ENCODE measurements at places on chromosomes 7 and 10.

GRCh38 chr10:29057822-29058331, 231.0 kb upstream of the LYZL1 start:
- no peak for DNase-seq

GRCh38 chr10:132539894-132540293, 2.3 kb downstream of the INPP5A start:
- DNase-seq = peak; percentile 36

- no peak for DNase-seq
These were observed 124.4 kb downstream of the AMPH start for GRCh38 chr7:38506756-38507155.

DNA sequence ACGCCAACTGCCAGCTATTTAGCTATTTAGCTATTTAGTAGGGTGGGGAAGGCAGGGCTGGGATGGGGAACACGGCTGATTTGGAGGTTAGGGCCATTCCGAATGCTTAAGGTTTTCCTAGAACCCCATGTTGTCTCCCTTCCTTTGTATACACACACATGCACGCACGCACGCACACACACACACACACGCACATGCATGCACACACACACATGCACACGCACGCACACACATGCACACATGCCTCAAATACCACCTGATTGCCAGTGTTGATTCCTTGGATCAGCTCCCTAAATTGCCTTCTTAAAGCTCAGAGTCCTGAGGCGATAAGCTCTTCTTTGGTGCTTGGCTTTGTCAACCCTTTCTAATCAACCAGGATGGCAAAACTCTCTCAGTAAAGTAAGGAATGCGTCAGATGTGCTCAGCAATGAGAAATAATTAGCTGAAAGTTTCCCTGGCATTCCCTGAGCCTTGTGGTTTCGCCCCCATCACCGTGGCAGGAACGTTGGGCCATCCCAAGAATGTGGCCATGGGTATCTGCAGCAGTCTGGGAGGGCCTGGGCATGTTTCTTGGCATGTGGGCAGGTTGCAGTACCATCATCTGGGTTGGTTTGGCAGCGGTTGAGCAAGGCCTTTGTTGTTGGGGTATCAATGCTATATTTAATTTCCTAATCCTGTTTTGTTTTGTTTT, 305.6 kb downstream of the LRMDA start:
- no peak for DNase-seq

GRCh38 chr10:105359708-105360107, 718.6 kb downstream of the SORCS3 start:
- no peak for DNase-seq

- DNase-seq = peak; percentile 60
These were observed 953.3 kb downstream of the XPNPEP1 start for GRCh38 chr10:108970016-108970415.

- DNase-seq = no peak
These were observed 438.5 kb downstream of the GRID1 start for GRCh38 chr10:85927952-85928665.

Data from hematopoietic multipotent progenitor cell treated with erythropoietin and hydrocortisone succinate and interleukin-3 and kit ligand, for 6 days (in vitro differentiated cells).